ENCODE measurements at places on chromosomes 7 and 10. TPM values are rescaled to one million over a fixed set of nuclear protein-coding genes. Genes with fewer than 3 reads are reported as not detected.

DNA sequence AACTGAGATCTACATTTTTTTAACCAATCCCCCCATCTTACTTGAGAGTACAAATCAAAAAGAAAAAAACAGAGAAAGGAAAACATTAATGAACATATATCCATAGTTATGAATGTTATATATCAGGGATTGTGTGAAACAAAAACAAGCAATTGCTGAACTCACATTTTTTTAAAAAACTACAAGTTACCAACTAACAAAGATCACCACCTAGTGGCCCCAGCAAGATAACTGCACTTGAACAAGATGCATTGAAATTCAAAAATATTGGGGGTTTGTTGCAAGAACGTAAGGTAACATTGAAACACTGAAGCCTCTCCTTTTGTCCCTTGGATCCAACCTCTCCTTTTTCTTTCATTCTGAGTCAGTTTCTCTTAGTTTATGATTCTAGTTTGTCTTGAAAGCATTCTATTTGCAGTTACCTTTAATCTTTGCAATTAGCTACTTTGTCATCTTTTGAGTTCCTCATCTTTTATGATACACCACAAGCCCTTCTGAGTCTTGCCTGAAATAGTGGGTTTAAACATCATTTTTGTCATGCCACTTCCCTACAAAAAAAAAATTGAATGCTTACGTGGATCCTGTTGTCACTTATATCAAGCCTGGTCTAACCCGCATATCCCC lies 87.3 kb upstream of the TES start:
- DNase-seq: no peak
- 0 out of 2 replicates have a peak, but pooled peaks cover 7% of the 10 kb centered on the region for H3K4me1 ChIP-seq
- no peaks in the 10 kb centered on the region for H3K36me3 ChIP-seq
- no peak overlapping the region for H3K4me3 ChIP-seq

DNA sequence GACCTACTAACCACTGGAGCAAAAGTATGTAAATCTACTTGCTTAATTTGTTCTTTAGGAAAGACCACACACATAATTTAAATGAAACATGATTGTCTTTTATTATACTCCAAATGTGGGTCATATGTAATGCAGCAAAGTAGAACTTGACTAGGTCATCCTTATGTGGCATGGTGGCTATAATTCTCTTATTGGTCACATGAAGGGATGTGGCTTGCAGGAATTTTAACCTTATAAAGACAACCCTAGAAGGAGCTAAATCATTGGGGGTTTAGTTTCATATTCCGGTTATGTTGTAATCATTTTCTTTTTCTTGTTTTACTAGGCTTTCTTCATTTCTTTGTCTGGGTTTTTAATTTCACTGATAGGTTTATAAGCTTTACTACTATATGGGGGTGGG lies 93.9 kb downstream of the SEPTIN7 start:
- no peak for DNase-seq
- no peaks in the 10 kb centered on the region for H3K36me3 ChIP-seq
- H3K27ac ChIP-seq: no peak overlapping the region
- H3K4me3 ChIP-seq: no peak overlapping the region
- no peaks in the 10 kb centered on the region for H3K4me1 ChIP-seq
- no peaks in the 10 kb centered on the region for H3K27me3 ChIP-seq

GRCh38 chr10:69160809-69161241 lies 19.2 kb upstream of the SUPV3L1 start:
- DNase-seq: peak; percentile 36
- no peak overlapping the region for H3K4me3 ChIP-seq
- H3K36me3 ChIP-seq: peaks cover 4% of the 10 kb centered on the region
- no peaks in the 10 kb centered on the region for H3K4me1 ChIP-seq

OR6V1 gene
- not detected for total RNA-seq

DNA sequence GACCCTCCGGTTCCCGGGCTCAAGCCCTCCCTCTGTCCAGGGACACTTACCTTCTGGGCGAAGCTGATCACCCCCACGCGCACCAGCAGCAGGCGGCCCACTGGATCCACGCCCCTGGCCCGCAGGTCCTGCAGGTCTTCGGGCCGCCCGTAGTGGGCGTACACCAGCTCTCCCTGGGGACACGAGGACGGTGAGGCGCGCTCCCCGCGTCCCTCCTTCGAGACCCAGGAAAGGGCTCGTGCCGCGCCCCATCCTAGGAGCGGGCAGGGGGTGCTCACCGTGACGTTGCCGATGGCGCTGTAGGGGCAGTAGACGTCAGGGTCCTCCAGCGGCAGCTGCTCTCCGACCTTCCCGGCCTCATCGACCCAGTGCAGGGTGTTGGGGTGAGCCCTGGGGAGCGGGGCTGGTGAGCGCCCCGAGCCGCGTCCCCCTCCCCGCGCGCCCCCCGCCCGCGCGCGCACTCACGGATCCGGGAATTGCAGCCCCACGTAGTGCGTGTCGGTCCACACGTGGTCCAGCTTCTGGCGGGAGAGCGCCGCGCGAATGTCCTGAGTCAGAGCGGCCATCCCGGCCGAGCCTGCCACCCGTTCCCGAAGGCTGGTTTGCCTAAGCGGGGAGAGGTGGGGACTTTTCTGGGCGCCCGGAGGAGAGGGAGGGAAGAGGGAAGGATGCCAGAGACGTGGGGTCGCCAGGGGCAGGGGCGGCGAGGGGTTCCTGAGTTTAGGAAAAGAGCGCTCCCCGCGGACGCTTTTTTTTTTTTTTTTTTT lies 8.2 kb downstream of the TFR2 start:
- peak overlapping the region; percentile 52 for H3K4me3 ChIP-seq
- no peaks in the 10 kb centered on the region for H3K4me1 ChIP-seq
- H3K36me3 ChIP-seq: no peaks in the 10 kb centered on the region
- DNase-seq: peak; percentile 86

CC2D2B gene
- 0.39 TPM for total RNA-seq

DNA sequence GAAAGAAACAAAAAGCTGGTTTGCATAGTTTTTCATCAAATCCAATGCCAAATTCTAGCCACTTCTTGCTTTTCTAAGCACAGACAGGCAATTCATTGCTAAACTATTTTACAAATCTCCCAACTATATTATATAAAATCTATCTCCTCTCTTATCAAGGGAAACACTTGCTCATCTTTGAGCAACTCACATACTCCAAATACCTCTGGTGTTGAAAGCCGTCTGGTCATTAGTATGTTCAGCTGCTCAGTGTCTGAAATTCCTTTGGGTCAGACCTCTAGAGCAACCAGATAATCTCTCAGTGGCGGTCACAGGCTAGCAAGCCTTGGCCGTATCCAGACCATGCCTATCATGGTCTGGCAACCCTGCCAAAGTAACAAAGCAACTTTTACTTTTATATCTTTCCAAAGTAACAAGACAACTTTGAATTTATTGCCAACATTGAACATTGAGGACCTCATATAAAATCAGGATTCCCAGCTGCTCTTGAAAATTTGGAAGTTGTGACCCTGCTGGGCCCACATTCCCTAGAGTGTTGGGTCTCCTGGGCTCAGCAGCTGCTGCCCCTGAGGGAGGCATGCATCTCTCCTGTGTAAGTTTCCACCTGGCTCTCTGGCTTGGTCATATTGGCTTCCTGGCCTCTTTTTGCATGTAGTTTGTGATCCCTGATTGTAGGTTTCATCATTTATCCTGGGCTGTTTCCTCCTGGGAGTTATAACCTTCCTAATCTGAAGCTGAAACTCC lies 56.8 kb upstream of the LANCL2 start:
- peak overlapping the region; percentile 92 for H3K27ac ChIP-seq
- DNase-seq: peak; percentile 78
- no peaks in the 10 kb centered on the region for H3K36me3 ChIP-seq
- H3K4me3 ChIP-seq: no peak overlapping the region
- peaks cover 23% of the 10 kb centered on the region for H3K4me1 ChIP-seq
- no peaks in the 10 kb centered on the region for H3K27me3 ChIP-seq

DNA sequence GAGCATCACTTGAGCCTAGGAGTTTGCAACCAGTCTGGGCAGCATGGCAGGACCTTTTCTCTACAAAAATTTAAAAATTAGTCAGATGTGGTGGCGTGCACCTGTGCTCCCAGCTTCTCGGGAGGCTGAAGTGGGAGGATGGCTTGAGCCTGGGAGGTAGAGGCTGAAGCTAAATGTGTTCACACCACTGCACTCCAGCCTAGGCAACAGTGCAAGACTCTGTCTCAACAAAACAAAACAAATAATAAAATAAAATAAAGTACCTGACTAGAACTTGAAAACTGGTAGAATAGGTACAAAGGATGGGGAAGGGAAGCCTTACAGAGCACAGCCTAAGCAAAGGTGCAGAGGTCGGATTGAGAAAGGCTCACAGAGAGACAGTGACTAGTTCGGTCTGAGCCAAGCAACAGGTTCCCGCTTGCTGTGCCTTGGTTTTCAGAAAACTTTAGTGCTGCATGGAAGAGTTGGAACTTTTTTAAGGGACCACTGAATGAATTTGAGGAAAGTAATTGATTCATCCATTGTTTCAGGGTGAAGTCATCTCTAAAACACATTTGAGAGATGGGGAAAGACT lies 100.1 kb upstream of the STK17A start:
- H3K27me3 ChIP-seq: no peaks in the 10 kb centered on the region
- H3K36me3 ChIP-seq: no peaks in the 10 kb centered on the region
- H3K4me3 ChIP-seq: no peak overlapping the region
- peaks cover 45% of the 10 kb centered on the region for H3K4me1 ChIP-seq
